Retinal pigment epithelial cell (primary cell): ENCODE measurements at places on chromosomes 3 and 15.
A peak's percentile ranks its signal among the peaks of the same experiment; 100 is the strongest.

GRCh38 chr3:140242818-140243276, 307.9 kb downstream of the CLSTN2 start:
- peak; percentile 93 for DNase-seq

GRCh38 chr3:186705882-186706780, 11.0 kb upstream of the KNG1 start:
- DNase-seq = no peak

DNA sequence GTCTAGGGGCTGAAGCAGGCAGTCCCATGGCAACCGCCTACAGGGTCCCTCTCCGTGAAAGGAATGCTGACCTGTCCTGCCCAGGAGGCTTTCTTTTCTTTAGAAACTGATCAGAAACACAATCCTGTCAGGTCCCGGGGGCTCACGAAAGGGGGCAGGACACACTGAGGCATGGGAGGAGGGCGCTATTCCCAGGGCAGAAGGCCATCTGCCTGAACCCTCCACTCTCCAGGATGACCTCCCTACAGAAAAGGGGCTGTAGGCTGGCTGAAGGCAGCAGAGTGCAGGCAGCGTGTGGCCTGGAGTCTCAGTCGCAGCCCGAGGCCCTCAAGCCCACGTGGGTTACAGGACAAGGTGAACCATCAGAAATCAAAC, 18.4 kb upstream of the LRRK1 start:
- no peak for DNase-seq

DNA sequence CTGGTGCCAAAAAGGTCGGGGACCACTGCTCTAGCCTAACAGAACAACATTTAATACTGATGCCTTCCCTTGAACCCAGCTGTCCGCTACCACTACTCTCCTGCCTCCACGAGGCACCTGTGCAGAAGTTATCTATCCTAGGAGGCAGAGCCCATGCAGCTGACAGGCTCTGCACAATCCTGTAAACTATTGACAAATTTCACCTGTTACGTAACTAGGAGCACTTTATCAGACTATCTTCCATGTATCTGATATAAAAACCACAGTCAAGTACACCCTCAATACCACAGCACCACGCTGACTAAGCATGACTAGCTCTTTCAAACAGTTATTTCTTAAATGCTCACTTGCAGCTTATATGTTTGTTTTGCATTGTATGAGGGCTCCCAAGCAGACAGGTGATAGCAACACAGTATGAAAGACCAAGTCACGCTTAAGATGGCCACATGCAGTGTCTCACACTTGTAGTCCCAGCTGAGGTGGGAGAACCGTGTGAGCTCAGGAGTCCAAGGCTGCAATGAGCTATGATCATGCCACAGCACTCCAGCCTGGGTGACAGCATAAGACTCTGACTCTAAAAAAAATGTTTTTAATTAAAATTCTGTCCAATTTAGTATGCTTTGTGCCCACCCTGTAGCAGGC, 4.5 kb upstream of the IL17RC start:
- no peak for DNase-seq

DNA sequence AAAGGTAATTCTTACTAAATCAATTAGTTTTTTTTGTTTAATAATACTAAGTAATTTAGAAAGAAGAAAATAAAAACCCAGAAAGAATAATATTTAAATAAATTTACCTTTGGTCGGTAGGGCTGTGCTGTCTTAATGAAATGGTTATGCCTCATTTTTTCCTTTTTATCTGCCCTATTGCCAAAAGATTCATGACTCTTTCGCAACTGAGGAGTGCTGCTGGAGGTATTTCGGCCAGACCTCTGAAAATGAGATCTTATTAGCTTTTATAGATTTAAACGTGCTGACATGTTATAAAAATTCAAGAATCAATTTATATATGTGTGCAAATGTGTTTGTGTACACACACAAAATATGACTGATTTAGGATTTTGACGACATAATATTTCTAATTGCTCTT, 67.1 kb upstream of the USP50 start:
- no peak for DNase-seq

DNA sequence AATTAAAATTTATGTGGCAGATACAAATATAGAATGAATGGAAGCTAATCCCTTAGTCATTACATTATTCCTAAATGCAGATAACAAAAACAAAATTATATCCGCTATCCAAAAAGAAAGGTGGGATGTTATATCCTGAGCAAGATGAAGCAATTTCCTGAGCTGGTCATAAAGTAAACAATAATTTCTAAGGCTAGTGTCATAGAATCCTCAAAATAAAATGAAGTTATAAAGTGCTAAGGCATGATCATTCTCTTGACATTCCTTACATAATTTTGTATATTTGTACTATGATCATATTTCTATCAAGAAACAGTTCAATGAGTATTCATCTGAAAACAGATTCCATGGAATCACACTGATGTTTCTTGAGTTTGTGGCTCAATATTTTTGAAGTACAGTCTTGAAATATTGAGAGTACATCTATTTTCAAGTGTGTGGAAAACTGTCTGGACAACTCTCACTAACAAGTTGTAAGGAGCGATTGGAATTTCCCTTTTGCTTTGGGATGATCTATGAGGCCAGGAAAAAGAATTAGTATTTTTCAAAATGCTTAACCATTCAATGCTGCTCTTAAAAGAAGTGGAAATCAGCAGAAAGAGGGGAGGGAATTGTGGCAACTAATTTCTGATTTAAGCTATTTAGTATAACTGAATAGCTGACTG, 92.4 kb downstream of the ABI3BP start:
- DNase-seq = no peak

- no peak for DNase-seq
Observed at GRCh38 chr15:79257454-79257853, 25.1 kb upstream of the ANKRD34C start.

DNA sequence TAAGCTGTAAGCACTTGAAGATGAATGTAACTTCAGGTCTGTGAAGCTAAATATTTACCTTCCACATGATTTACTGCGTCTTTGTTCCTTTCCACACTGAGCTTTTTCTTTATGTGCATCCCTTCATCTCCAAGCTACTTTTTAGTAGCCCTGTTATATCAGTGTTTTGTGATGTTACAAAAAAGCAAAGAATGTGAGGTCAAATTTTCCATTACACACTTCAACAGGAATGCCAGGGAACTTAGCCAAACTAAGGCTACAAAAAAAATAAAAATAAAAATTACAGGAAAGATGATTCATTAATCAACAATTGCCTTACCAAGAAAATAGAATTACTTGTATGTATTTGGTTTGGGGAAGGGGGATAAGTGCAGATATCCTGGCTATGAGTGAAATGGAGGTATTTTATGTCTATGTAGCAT, 73.0 kb downstream of the FILIP1L start:
- peak; percentile 75 for DNase-seq

- DNase-seq = no peak
Observed at GRCh38 chr3:57031631-57032541, 28.6 kb upstream of the SPATA12 start.

- DNase-seq = no peak
Observed at GRCh38 chr3:71956716-71957115, 171.8 kb upstream of the PROK2 start.

DNA sequence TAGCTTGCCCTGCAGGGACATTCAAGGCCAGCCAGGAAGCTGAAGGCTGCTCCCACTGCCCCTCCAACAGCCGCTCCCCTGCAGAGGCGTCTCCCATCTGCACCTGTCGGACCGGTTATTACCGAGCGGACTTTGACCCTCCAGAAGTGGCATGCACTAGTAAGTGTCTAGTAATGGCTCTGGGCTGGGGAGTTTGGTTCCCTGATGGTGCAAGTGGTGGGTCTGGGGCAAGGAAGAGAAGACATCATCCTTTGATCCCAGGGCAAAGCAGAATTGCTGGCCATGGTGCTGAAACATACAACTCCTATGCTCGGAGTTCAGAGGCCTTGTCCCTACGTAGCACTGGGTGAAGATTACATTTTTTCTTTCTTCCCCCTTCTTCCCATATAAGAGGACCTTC, 311.4 kb downstream of the EPHB1 start:
- no peak for DNase-seq

DNA sequence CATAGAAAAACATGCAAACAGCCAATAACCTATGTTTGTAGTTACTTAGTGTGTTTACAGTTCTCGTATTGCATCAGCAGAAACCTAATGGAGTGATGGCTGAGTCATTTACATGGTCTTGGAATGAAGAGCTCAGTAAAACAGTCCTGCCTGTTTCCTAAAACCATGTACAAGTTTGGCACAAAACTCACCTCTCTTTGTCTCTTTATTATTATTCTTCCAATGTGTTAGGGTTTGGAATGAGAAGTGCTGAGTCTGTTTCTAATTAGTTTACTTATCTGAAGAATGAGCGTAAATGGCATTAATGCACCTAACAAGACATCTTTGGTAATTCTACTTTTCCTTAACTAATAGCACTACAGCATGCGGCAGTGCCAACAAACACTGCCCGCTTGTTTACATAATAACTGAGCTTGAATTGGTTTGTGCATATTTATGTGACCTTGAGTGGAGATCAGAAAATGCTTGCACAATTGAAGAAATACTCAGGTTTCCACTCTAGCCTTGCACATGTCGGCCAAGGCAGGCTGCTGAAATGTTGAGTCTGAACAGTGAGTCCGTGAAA, 385.4 kb upstream of the SEMA6D start:
- DNase-seq = peak; percentile 36

DNA sequence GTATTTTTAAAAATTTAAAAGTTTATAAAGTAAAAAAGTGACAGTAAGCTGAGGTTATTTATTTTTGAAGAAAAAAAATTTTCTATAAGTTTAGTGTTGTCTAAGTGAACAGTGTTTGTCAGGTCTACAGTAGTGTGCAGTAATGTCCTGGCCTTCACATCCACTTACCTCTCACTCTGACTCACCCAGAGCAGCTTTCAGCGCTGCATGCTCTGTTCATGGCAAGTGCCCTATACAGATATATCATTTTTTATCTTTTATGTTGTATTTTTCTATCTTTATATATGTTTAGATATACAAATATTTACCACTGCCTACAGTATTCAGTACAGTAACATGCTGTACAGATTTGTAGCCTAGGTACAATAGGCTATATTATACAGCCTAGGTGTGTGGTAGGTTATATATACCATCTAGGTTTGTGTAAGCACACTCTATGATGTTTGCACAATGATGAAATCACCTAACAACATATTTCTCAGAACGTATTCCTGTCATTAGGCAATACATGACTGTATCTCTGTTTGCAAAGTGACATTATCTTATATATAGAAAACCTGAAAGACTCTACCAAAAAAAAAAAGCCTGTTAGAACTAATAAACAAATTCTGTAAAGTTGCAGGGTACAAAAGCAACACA, 75.9 kb upstream of the TMC3 start:
- DNase-seq = no peak
